ENCODE measurements at places on chromosomes 4 and X.

- no peak for DNase-seq
Measured at GRCh38 chr4:143512978-143513313, 556 bp upstream of the SMARCA5 start.

- DNase-seq = no peak
Measured at GRCh38 chr4:15318621-15319348, 109.0 kb upstream of the C1QTNF7 start.

DNA sequence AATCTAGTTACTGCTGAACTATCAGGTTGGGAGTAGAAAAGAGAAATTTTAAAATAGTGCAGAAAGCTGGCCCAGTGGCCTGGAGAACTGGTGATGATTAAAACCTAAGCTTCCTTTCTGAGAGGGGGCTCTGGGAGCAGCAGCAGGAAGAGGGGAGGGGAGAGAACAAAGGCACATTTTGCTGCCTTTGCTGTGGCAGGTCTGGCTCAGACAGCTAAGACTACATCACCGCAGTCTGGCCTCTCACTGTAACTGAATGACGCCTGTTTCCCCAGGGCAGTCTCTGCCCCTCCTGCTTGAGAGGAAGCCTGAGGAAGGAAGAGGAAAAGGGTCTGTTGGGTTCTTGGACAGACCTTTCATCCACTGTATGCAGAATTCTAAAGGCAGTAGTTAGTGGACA, 148.5 kb downstream of the FRAS1 start:
- no peak for DNase-seq

DNA sequence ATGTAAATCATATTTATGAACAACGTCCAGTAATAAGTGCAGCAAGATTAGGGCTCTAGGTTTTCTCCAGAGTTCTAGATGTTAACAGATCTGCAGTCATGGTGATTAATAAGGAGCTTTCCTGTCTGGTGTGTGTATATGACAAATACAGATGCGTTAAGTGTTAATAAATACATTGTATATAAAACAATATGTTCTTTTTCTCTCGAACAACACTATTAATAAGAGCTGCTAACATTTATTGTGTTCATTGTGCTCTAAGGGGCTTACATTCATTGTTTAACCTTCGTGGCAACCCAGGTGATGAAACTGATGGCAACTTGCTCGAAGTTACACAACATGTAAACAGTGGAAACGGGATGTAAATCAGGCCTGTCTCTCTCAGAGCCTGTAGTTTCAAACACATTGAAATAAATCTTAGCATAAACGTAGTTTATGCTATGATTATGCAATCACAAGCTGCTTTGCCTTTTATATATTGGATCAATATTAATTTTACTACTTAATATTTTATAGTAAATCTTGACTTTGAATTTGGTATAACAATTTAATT, 547 bp upstream of the CLGN start:
- DNase-seq = no peak

- peak; percentile 25 for DNase-seq
Measured at GRCh38 chrX:118807151-118808017, 16.2 kb upstream of the ZCCHC12 start.
